CD4-positive, alpha-beta T cell treated with Interleukin-12 subunit alpha and Interleukin-12 subunit beta, for 1 hour (primary cell): ENCODE measurements at places on chromosomes 12 and 14.

GRCh38 chr12:38328306-38328895, 11.8 kb downstream of the ALG10B start:
- DNase-seq = peak; percentile 56

DNA sequence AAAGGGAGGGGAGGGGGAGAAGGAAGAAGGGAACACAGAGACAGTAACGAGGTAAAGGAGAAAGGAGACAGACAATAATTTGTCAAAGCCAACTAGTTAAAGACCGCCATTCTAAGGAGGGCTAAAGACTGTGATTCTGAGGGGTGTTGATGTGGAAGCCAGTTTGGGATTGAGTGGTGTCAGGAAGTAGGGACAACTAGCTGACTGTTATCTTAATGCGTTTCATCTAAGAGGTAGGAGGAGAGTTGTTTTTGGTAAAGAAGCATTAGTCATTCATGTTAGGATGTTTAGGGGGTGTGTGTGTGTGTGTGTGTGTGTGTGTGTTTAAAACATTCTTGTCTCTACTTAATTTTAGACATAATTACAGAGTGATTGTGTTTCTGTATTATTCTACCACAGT, 95.0 kb downstream of the INSM2 start:
- no peak for DNase-seq

DNA sequence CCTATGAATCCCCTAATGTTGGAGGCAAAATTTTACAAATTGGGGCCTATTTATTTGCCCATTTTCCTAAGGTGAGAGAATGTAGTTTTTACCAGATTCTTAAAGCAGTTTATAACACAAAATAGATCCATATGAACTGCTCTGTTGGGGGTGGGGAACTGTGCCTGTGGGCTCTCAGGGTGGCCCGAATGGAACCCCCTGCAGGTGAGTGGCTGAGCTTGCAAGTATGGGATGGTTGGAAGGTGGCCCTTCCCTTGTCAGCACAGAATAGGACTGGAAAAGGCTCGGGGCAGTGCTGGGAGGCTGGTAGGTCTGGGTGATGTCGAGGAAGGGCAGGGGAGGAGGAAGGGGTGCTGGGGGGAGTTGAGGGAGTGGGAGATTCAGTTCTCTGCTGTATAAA, 4.9 kb downstream of the VSX2 start:
- no peak for DNase-seq

- DNase-seq = no peak
Observed at GRCh38 chr14:67815573-67816225, 691 bp downstream of the ZFYVE26 start.

- no peak for DNase-seq
Observed at GRCh38 chr14:36014236-36014635, 162.3 kb downstream of the PTCSC3 start.

DNA sequence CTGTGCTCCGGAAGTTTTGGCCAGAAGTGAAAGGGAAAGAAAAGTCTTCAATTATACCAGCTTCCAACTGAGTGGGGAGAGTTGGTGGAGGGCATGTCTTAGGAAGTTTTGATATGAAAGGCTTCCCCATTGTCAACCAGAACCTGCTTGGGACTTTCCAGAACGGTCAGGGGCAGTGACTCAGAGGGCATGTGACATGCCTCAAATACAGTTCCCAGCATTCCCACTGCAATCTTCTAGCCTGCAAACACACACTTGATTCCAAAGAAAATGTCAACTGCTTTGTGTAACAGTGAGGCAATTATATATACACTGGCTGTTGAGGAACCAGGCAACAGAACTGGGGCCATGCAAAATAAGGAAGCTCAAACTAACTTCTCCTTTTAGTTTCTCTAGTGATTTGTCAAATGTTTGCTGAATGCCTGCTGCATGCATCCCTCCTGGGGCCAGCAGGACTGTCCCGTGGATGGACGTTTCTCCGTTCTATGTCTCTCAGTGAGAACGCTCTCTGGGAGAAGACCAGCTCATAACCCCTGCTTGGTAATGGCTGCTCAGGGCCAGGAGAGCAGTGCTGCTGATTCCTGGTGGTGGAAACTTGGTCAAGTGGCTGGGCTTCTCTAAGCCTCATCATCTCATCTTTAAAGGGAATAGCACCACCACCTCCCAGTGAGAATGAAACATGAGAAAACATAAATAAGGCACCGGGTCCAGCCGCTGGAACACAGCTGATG, 18.3 kb downstream of the SLC25A47 start:
- DNase-seq = peak; percentile 29

DNA sequence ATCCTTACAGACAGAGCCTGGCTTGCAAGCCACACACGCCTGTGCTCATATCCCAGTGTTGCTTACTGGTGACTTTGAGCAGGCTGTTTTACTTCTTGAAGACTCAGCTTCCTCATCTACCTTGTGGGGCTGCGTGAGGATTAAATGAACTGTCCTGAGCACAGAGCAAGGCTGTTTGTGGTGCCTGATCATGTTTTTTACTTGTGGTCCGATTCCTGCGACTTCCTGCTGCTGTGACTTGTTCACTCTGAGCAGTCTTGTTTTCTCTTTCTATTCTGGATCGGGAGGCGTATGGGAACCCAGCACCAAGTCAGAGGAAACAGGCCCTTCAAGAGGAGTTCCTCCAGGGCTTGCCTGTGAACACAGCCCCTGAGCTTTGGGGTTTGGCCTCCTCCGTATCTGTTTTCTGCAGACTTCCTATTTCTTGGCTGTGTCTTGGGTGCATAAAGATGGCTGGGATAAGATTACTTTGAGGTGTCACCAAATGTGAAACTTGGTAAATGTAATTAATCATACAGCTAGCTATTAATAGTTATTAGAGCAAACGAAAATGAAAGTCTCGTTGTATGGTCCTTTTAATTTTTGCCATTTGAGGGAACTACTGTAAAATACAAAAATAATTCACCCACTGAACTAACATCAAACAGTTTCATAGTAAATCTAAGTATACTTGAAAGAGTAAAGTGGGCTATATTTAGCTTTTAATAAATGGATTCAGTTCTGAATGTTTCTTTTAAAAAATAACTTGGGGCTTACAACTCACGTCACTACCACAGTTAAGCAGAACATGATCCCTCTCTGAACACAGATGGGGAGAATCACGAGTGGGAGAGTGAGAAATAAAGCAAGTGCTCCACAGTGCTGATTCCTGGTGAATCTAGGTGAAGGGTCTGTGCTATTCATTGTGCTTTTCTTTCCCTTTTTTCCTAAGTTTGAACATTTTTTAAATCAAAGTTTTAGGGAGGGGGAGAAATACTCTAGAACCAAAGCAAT, 251.5 kb downstream of the FOXN3 start:
- peak; percentile 9 for DNase-seq

DNA sequence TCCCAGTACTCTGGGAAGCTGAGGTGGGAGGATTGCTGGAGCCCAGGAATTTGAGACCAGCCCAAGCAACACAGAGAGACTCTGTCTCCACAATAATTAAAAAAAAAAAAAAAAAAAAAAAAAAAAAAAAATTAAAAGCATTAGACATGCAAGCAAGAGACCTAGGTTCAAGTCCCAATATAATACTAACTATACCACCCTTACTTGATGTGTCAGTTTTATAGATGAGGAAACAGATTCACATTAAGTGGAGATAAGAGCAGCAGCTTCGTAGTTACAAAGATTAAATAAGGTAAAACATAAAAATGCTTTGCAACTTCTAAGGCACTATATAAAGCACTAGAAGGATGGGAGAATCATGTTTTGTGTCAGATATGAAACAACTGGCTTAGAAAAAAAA, 9.1 kb downstream of the PPTC7 start:
- DNase-seq = no peak

DNA sequence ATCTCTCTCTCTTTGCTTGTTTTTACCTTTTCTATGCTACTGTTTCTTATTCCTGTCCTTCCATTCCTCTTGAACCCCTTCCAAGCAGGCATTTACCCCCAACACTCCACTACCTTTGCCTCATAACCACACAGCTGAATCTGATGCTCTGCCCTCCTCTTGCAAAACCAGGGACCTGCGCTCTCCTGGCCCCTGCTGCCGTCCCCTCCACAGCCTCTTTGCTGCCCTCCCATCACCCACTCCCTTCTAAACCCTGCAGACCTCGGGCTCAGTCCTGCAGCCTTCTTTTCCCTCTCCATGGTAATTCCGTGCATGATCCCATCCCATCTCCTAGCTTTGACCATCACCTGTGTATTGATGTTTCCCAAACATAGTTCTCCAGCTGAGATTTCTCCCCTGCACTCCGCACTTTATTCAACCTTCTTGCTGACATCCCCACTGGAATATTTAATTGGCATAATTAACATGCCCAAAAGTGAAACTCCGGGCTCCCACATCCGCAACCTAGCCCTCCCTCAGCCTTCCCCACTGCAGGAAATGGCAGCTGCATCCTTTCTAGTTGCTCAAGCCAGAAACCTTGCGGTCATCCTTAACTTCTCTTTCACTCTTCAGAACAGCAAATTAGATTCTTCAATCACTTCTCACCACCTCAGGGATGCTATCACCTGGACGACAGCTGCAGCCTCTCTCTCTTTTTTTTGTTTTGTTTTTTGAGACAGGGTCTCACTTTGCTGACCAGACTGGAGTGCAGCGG, 16.0 kb downstream of the FIGNL2 start:
- DNase-seq = no peak

DNA sequence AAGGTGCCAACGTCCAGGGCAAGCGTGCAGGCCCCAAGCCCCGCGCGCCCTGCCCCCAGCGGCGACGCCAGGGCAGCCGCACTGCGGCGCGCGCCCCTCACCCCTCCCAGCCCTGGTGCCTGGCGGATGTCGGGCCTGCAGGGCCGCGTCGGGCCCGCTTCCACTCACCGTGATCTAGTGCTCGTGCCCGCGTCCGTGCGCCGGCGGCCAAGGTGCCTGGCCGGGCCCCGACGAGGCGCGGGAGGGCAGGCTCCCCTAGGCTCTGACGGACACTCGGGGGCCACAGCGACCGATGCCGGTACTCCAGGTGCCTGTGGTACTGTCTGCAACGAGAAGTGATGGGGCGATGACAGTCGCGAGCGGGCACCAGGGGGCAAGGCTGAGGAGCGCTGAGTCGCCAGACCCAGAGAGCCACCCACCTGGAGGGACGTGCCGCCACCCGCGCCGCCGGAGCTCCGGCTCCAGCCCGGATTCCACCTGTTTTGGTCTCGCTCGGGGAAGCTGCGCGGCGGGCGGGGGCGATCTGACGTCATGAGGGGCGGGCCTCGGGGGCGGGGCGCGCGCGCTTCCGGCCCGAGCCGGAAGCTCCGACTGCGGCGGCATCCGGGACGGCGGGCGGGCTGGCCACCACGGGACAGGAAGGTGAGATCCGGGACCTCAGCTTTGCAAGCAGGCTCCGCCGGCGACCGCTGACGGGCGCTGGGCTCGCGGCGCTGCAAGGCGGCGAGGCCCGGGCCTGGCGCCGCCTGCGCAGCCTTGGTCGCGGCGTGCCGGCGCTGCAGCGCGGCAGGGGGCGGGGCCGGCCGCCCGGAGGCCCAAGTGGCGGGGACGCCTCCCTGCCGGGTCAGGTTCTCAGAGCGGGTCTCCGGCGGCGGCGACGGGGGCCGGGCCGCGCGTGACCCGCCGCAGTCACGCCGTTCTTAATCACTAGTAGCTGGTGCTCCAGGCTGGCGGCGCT, at the start of the genes LYSET and MOAP1:
LYSET (plus strand) TSS at position 927 of the 958 bp plus-strand sequence. CDS start 89 bp downstream, outside the sequence.
MOAP1 (minus strand) TSS at position 507 of the 958 bp plus-strand sequence. CDS start 655 bp downstream, outside the sequence.
- peak; percentile 95 for DNase-seq

- no peak for DNase-seq
Observed at GRCh38 chr12:56293795-56294194, 6.3 kb downstream of the CS start.

DNA sequence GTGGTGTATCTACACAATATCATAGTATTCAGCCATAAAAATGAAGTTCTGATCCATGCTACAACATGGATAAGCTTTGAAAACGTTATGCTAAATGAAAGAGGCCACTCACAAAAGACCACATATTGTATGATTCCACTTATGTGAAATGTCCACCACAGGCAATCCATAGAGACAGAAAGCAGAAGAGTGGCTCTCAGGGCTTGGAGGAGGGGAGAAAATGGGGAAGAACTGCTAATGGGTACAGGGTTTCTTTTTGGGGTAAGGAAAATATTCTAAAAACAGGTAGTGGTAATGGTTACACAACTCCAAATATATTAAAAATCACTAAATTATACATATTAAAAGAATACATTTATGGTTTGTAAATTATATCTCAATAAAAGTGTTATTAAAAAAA, 16.5 kb downstream of the SCNN1A start:
- no peak for DNase-seq

- peak; percentile 13 for DNase-seq
Observed at GRCh38 chr12:15562263-15562662, 226.9 kb downstream of the EPS8 start.

- DNase-seq = no peak
Observed at GRCh38 chr12:47776471-47777143, 3.6 kb downstream of the SLC48A1 start.

- DNase-seq = no peak
Observed at GRCh38 chr12:13609894-13610679, 371.3 kb downstream of the GRIN2B start.

- no peak for DNase-seq
Observed at GRCh38 chr14:90620568-90621077, 195.6 kb downstream of the TTC7B start.

DNA sequence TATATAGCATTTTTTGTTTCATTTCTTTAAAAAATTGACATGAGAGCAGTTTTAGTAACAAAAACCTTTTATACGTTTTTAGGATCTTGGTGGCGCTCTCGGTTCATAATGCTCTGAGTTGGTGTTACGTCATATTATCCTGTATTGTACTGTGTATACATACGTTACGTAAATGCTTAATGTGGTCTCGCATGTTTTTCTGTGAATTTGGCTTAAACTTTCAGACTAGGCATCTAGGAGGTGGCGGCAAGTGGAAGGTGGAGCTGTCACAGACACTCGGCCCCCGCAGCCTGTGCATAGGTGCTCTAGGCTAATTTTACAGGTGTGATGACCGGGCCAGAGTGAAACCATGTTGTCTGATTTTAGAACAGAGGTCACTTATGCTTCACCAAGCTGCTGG, 60.0 kb downstream of the PPP2R5C start:
- DNase-seq = peak; percentile 91
